ENCODE measurements at places on chromosomes 5 and 9. TPM values are rescaled to one million over a fixed set of nuclear protein-coding genes. Genes with fewer than 3 reads are reported as not detected.

FOXD4L3 gene
- total RNA-seq: 0.14 TPM

GFI1B gene
- total RNA-seq: not detected

JAK2 gene
- total RNA-seq: 28.4 TPM

HRCT1 gene
- total RNA-seq: not detected

- DNase-seq: no peak
- H3K27ac ChIP-seq: no peak overlapping the region
- no peaks in the 10 kb centered on the region for H3K27me3 ChIP-seq
- no peak overlapping the region for H3K4me3 ChIP-seq
- H3K36me3 ChIP-seq: no peaks in the 10 kb centered on the region
Observed at GRCh38 chr9:105188746-105189145, 55.7 kb upstream of the SLC44A1 start.

- H3K4me1 ChIP-seq: no peaks in the 10 kb centered on the region
- H3K36me3 ChIP-seq: peaks cover 17% of the 10 kb centered on the region
- H3K27ac ChIP-seq: no peak overlapping the region
- no peaks in the 10 kb centered on the region for H3K27me3 ChIP-seq
- no peak for DNase-seq
Observed at GRCh38 chr5:102961671-102962070, 158.3 kb downstream of the GIN1 start.

DNA sequence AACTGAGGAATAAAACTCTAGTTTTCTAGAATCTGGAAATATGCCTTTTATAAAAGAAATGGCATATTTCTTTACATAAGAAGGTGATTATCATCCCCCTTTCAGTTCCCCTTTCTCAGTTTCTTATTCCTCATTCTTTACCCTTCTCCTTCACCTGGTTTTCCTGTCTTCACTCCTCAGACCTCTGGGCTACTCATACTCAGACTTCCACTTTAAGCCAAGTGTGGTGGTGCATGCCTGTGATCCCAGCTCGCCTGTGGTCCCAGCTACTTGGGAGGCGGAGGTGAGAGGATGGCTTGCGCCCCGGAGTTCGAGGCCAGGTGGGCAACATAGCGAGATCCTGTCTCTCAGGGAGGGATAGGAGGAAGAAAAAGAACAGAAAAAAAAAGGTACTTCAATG lies 57.2 kb downstream of the RANBP6 start:
- H3K36me3 ChIP-seq: no peaks in the 10 kb centered on the region
- H3K4me1 ChIP-seq: peaks cover 2% of the 10 kb centered on the region
- no peaks in the 10 kb centered on the region for H3K27me3 ChIP-seq

- no peak for DNase-seq
- peaks cover 4% of the 10 kb centered on the region for H3K4me1 ChIP-seq
- H3K27ac ChIP-seq: no peak overlapping the region
- H3K27me3 ChIP-seq: no peaks in the 10 kb centered on the region
- H3K36me3 ChIP-seq: peaks cover 25% of the 10 kb centered on the region
- no peak overlapping the region for H3K4me3 ChIP-seq
Observed at GRCh38 chr9:99970481-99970880, 64.0 kb downstream of the STX17 start.

GRCh38 chr9:116262448-116262847 lies 108.9 kb downstream of the PAPPA start:
- H3K4me1 ChIP-seq: no peaks in the 10 kb centered on the region
- DNase-seq: no peak
- no peak overlapping the region for H3K27ac ChIP-seq
- H3K27me3 ChIP-seq: peaks cover 2% of the 10 kb centered on the region

DNA sequence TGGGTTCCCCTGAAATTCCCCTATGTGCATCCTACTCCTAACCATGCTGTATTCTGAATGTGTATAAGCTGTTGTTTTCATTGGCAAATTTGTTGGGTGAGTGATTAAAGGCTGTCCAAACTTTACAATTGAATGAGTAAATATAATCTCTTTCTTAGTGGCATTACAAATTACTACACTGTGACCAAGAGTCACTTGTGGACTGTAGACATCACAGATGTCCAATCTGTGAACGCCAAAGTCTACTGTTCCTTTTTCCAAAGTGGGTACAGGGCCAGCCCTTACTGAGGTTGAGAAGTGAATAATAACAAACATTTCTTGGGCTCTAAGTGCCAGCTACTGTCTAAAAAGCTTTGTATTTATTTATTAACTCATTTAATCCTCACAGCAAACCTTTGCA lies 29.7 kb downstream of the MTMR12 start:
- no peak for DNase-seq
- H3K27me3 ChIP-seq: no peaks in the 10 kb centered on the region
- H3K27ac ChIP-seq: no peak overlapping the region
- peaks cover 22% of the 10 kb centered on the region for H3K36me3 ChIP-seq

GRCh38 chr5:169494941-169495548 lies 88.5 kb upstream of the SPDL1 start:
- H3K27me3 ChIP-seq: peaks cover under 1% of the 10 kb centered on the region
- no peaks in the 10 kb centered on the region for H3K4me1 ChIP-seq
- H3K4me3 ChIP-seq: no peak overlapping the region
- H3K36me3 ChIP-seq: no peaks in the 10 kb centered on the region
